ENCODE measurements at places on chromosomes 2 and 18.

- DNase-seq = peak; percentile 92
These were observed 45.3 kb upstream of the SPAG16 start for GRCh38 chr2:213238753-213239495.

DNA sequence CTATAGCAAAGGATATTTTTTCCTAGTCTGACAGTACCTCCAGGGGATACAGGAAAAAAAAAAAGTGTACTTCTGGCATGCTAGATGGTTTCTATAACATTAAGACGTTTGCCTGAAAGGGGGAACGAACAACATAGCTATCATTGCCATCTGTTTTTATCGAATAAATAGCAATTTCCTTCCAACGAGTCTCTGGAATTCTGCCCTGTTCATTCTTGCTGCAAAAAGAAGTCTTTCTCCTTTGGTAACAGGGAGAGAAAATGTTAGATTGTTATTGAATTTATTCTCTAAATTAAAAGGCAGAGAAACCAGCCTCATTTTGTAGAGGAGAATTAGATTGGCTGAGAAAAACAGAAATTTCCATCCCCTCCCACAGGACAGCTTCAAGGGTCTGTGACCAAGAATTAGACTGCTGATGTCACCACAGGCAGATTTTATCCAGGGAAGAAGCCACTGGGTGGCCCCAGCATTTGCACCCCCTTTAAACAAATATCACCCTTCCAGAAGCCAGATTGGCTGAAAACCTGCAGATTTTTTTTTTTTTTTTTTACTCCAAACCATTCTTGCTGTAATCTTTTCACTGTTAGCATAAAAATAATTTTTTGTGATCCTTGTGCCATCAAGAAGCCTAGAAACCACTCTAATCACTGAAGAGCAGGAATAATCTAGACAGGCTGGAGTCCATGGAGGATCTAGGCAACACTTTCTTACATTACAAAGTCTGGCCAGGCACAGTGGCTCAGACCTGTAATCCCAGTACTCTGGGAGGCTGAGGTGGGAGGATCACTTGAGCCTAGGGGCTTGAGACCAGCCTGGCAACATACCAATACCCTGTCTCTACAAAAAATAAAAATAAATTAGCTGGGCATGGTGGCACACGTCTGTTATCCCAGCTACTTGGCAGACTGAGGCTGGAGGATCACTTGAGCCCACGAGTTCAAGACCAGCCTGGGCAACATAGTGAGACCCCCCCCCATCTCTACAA is 12.0 kb downstream of the WDFY1 start:
- no peak for DNase-seq

DNA sequence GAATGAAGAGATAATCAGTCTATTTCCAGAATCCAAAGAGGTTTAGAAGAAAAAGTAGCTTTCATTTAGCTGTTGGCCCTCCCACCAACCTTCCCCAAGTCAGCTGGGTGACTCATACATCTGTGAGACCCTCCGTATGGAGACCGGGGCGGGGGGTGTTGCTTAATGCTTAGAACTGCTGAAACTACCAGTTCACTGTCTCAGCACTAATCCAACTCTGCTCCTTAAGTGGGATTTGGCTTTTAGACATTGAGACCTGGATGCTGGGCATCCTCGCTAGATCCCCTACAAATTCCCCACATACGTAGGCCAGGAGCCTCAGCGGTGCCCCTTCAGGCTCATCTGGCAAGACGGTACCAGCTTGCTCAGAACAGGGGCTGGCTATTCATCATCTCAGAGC is at the start of gene SAG:
TSS of gene SAG (plus strand) at position 252 of the 400 bp plus-strand sequence. CDS start 1,374 bp downstream, outside the sequence.
- no peak for DNase-seq

DNA sequence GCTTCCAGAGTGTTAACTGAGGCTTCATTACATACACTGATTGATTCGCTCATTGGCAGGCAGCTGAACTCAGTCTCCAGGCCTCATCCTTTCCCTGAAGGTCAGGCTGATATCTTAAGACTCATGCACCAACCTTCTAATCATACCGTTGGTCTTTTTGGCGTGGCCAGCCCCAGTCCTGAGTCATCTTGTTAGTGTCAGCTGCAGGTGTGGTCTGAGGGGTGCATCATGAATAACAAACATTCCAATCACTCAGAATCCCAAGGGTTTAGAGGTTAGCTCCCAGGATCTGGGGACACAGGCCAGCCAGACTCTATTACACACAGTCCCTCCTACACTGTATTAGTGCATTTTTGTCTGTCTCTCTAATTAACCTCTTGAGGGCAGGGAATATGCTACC is 271.5 kb downstream of the HRH4 start:
- DNase-seq = peak; percentile 6

- DNase-seq = no peak
These were observed 429.3 kb downstream of the TGIF1 start for GRCh38 chr18:3879114-3879835.

DNA sequence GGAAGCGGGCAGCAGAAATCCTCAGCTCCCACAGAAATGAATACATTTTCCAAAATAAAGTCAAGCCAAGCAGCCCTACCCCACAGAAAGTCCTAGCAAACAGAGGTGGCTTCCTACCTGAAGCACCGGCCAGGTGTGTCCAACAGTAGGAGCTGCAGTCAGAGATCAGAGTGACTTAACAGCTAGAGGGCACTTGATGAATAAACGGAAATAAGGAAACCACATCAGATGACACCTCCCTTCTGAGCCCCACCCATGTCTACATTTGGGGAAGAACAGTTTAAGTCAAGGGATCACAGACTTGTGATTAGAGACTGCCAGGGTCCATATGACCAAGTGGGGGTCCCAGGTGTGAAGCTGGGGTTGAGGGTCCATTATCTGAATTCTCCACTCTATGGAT is at the start of gene CXCR1:
TSS of gene CXCR1 (minus strand) at position 172 of the 400 bp plus-strand sequence. CDS start 1,751 bp downstream, outside the sequence.
- no peak for DNase-seq

GRCh38 chr18:8959551-8960135 is 142.9 kb upstream of the NDUFV2 start:
- no peak for DNase-seq

GRCh38 chr2:226333388-226333787 is 466.2 kb downstream of the IRS1 start:
- no peak for DNase-seq

DNA sequence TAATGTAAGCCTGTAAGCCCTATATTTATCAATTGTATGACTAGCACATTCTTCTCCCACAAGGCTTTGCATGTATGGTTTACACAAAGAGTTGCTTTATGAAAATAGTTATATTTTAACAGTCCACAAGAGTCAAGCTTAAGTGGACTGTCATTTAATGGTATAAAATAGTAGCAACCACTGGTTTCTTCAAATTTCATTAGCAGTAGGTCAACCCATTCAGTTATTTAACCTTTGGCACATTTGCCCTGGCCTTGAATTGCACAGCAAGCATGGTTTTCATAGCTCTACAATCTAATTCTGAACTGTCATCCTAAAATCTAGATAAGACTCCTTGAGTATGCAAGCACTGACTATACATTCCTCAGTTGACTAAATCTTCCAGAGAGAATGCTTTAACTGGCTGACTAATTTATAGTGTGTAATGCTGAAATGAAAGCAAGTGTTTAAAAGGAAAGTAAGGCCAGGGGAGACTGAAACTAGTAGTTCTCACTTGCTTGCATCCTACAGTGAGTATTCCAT is 1.8 kb downstream of the DPP4 start:
- peak; percentile 77 for DNase-seq

DNA sequence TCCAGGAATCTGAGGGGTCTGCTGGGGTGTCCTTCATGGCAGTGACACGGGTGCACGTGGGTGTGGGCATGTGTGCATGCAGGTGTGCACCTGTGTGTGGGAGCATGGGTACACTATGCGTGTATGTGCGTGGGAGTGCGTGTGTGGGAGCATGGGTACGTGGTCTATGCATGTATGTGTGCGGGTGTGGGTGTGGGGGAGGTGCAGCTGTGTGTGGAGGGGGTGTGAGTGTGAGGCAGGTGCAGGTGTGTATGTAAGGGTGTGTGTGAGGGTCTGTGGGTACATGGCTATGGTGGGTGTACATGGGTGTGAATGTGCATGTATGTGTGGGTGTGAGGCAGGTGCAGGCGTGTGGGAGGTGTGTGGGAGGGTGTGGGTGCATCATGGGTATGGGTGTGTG is 36.3 kb downstream of the EIPR1 start:
- no peak for DNase-seq

DNA sequence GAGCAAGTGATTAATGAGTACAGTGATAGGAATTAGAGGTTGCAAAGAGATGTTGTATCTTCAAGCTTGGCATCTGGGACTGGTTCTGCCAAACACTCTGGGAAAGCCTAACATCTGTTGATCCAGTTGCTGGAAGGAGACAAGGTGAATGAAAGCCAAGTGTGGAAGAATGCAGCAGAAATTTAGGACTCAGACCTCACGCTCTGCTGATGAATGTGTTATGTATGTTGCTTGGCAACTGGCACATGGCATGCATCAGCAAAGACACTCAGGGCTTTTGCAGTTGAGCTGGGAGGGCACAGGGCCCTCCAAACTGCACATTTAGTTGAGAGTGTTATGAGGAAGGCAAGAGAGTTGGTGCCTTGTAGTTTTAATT is 105.5 kb downstream of the COLEC12 start:
- DNase-seq = peak; percentile 87

- DNase-seq = peak; percentile 75
These were observed 265.1 kb upstream of the OSR1 start for GRCh38 chr2:19623488-19623887.

GRCh38 chr2:148932536-148932935 is 57.5 kb downstream of the KIF5C start:
- no peak for DNase-seq

GRCh38 chr18:55109818-55110414 is 150.7 kb upstream of the CCDC68 start:
- DNase-seq = no peak

GRCh38 chr2:43262951-43263350 is 36.5 kb upstream of the ZFP36L2 start:
- DNase-seq = no peak

GRCh38 chr2:57396355-57397098 is 650.1 kb upstream of the VRK2 start:
- DNase-seq = peak; percentile 41

DNA sequence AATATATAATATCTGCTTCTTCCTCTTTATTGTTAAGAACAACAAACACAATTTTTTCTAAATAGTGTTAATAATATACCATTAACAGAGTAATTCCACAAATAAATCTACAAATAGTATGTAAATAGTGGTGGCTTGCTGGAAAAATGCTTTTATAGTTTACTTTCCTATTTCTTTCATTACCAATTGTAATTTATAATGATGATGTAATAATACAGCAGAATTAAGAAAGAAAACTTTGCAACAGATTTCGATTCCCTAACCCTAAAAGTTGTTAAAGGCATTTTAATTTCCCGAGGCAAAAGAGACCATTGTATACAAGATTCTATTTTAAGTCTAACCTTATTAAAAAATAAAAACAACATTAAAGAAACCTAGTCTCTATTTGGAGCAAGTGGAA is 307.9 kb downstream of the CCDC178 start:
- DNase-seq = no peak

- DNase-seq = no peak
These were observed 803 bp upstream of the DES start for GRCh38 chr2:219417374-219417773.

- DNase-seq = peak; percentile 26
These were observed 53.6 kb upstream of the PKDCC start for GRCh38 chr2:41994233-41994637.

GRCh38 chr18:32324181-32324580 is 134.3 kb downstream of the MEP1B start:
- DNase-seq = no peak

- no peak for DNase-seq
These were observed 53.7 kb upstream of the AQP4 start for GRCh38 chr18:26919201-26919600.

DNA sequence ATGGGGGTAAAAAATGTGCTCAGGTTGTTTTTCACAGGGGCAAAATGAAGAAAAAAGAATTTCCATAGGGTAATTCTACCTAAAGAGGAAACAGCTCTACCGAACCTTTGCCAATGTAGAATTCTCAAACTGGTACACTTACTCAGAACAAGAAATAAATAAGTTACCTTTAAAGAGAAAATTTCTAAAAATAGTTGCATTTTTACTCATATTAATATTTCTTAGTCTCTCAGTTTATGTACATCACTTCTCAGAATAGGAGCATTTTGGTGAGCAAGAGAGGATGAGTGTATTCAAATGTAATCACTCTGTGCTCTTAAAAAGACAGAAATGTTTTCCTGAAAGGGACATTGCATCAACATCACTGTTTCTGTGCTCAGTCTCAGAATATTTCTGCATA is 574.7 kb upstream of the SLC8A1 start:
- DNase-seq = no peak

DNA sequence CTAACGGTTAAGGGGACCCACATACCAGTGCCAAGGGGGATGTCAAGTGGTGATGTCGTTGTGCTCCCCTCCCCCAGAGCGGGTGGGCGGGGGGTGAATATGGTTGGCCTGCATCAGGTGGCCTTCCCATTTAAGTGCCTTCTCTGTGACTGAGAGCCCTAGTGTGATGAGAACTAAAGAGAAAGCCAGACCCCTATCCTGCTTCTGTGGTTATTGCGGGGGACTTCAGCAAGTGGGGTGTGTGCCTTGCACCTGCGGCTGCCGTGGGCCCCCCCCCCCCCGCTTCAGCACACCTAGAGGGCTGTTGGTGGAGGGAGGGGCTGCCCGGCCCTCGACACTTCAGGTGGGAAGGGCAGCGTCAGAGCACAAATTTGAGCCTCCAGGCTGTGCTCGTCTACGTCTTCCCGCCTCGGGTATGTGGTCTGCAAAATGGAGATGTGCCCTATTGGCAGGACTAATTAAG is 6.1 kb downstream of the CTDSP1 start:
- DNase-seq = no peak

- DNase-seq = no peak
These were observed 65.8 kb downstream of the ALPK2 start for GRCh38 chr18:58562999-58563667.

DNA sequence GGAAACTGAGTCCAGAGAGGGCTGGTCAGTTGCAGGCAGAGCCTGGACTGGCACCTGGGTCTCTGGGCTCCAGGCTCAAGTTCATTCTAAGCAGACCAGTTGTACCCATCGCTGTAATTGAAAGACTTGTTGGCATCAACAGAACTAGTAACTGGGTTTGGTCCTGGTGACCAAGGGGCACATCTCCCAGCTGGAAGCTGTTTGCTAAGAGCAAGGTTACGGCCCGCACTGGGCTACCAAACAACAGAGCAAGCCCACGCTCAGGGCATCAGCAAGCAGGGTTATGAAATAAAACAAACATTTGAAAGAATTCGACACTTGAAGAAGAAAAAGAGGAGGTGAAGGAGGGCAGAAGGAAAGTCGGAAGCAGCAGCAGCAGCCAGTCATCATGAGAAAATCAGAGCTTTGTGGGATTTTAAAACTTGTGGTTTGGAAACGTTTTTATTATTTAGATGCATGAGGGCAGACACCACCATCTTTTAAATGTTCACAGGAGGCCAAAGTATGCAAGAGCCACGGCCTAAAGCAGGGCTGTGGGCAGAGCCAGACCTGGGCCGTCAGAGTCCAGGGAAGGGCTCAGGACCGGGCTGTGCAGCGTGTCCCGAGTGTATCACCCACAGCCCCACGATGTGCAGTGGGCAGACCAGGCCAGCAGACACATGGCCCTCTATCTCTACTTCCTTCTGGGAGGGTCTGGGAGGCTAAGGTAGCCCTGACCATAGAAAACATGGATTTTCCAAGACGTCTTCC is 220.3 kb downstream of the BCL2 start:
- DNase-seq = no peak
